ENCODE measurements at places on chromosomes 2 and 18. TPM values are rescaled to one million over a fixed set of nuclear protein-coding genes. Genes with fewer than 3 reads are reported as not detected.

Gene IL1F10
- not detected for total RNA-seq

Gene LOXHD1
- not detected for total RNA-seq

Gene MPV17
- 89.7 TPM for total RNA-seq

Gene ICA1L
- total RNA-seq = 5.9 TPM

Gene TMEM214
- 38.3 TPM for total RNA-seq

Gene GREB1L
- 2.2 TPM for total RNA-seq

Gene ST6GAL2
- total RNA-seq = not detected

Gene SCG2
- 10.3 TPM for total RNA-seq

Gene ARHGEF4
- total RNA-seq = 8.9 TPM

Gene GPR35
- total RNA-seq = 0.16 TPM

Gene FAM237A
- total RNA-seq = not detected

Gene IGFBP2
- total RNA-seq = 169 TPM

Gene SERPINB12
- total RNA-seq = not detected

Gene ESPNL
- total RNA-seq = 0.41 TPM

Gene ERICH2
- not detected for total RNA-seq

Gene CCDC85A
- not detected for total RNA-seq

Gene GPR155
- total RNA-seq = 0.72 TPM

Gene KIAA1328
- 6.3 TPM for total RNA-seq

Gene SETBP1
- total RNA-seq = 2.7 TPM

Gene SRBD1
- 22.4 TPM for total RNA-seq

Gene RGPD4
- total RNA-seq = not detected

Gene HOXD9
- 5.4 TPM for total RNA-seq

Gene CYP1B1
- total RNA-seq = 0.50 TPM

Gene DLX1
- 10.2 TPM for total RNA-seq

Gene HDHD2
- 17.5 TPM for total RNA-seq

Gene REG3A
- not detected for total RNA-seq

Gene ANXA4
- 29.4 TPM for total RNA-seq

Gene R3HDM1
- 8.5 TPM for total RNA-seq

Gene NCK2
- 18.0 TPM for total RNA-seq

Gene CCDC150
- total RNA-seq = 9.7 TPM

Gene CHRNA1
- not detected for total RNA-seq

Gene ZSWIM2
- total RNA-seq = not detected

Gene ZNF24
- total RNA-seq = 21.1 TPM

Gene TMEM182
- 0.98 TPM for total RNA-seq

Gene UCN
- total RNA-seq = 6.6 TPM

Gene LYG1
- 0.45 TPM for total RNA-seq

Gene DIPK1C
- total RNA-seq = not detected

Gene UGT1A3
- not detected for total RNA-seq

Gene C2orf80
- total RNA-seq = not detected

Gene NPHP1
- 5.7 TPM for total RNA-seq

Gene CYP27A1
- total RNA-seq = 5.1 TPM

Gene CNTNAP5
- total RNA-seq = not detected

Gene LDLRAD4
- 1.6 TPM for total RNA-seq

Gene ST8SIA5
- 0.38 TPM for total RNA-seq

Gene ALPG
- total RNA-seq = not detected

Gene NEU4
- total RNA-seq = 0.34 TPM

Gene CROCC2
- total RNA-seq = not detected

Gene TLX2
- total RNA-seq = 2.8 TPM

Gene MGAT4A
- total RNA-seq = 2.5 TPM

Data from A375 (cell line).